RWPE1 (cell line): ENCODE measurements at places on chromosomes 7 and 10.

DNA sequence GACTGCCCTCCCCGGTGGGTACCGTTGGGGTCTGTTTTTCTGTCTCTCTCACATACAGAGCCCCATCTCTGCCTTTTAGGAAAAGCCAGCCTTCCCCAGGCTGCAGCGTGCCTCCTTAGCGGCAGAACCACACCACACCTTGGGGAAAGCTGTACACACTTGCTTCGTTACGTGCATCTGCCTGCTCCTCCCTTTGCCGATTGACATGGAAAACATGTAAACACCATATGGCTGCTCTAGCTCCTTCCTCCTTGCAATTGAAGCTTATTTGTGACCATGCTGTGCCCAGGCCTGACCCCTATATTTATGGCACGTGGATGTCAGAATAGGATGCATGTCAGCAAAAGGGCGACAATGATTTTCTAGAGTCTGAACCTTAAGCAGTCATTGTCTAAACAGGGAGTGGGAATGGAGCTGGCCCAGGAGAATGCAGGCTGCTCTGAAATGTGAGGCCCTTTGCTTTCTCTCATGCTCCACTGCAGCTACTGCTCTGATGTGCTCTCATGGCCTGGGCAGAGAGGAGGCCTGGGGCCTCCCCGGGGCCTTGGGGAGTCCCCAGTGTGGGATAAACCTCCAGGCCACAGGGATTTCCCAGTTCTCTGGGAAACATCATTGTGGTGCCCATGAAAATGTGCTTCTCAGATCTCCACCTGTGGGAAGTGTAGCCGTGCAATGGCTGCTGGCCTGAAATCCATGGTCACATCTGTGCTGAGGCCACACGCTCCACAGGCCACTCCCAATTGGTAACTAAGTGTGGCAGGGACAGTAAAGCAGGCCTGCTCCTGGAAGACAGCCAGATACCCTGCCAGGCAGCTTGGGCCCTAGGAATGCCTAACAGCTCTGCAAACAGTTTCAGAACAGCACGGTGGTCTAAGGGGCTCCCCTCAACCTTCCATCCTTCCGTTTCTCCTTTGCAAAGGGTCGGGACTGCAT, 18.6 kb downstream of the PDE6C start:
- DNase-seq: no peak

- DNase-seq: peak; percentile 95
Observed at GRCh38 chr7:5596046-5596895, 172.6 kb upstream of the TNRC18 start.

DNA sequence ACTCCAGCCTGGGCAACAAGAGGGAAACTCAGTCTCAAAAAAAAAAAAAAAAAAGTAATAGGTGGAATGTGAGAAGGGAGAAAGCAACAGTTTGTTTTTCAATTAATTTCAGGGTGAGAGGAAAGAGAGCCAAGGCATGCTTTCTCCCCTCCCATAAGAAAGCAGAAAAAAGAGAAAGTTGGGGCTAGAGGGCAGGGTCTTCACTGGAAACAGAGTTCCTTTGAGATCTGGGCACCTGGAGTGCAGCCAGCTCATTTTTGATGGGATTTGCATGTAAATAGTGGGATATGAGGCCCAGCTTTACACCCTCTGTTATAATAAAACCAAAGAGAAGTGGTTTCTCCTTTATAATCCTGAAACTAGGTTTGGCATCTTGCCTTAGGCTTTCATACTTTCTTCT, 13.8 kb upstream of the STOX1 start:
- DNase-seq: no peak

- no peak for DNase-seq
Observed at GRCh38 chr7:100488333-100489095, 4.8 kb downstream of the NYAP1 start.

GRCh38 chr7:112172870-112173567, 33.2 kb downstream of the DOCK4 start:
- DNase-seq: no peak

DNA sequence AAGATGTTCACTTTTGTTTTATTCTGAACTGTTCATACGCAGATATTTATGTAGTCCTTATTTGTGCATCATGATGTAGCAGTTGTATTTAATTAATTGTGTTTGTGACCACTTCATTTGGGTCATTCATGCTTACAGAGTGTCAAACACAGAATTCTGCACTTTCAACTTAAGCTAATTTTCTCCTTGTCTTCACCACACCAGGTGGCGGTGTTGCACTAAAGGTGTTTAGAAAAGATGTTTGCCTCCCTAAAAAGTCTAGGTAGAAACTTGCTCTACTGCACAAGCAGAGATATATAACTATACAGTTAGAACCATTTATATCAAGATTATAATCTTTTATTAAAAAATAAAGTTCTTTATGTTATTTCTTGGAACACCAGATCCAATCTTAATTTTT, 1.3 kb upstream of the TAS2R38 start:
- DNase-seq: peak; percentile 14

- DNase-seq: no peak
Observed at GRCh38 chr7:123972045-123972444, 47.0 kb downstream of the SPAM1 start.

DNA sequence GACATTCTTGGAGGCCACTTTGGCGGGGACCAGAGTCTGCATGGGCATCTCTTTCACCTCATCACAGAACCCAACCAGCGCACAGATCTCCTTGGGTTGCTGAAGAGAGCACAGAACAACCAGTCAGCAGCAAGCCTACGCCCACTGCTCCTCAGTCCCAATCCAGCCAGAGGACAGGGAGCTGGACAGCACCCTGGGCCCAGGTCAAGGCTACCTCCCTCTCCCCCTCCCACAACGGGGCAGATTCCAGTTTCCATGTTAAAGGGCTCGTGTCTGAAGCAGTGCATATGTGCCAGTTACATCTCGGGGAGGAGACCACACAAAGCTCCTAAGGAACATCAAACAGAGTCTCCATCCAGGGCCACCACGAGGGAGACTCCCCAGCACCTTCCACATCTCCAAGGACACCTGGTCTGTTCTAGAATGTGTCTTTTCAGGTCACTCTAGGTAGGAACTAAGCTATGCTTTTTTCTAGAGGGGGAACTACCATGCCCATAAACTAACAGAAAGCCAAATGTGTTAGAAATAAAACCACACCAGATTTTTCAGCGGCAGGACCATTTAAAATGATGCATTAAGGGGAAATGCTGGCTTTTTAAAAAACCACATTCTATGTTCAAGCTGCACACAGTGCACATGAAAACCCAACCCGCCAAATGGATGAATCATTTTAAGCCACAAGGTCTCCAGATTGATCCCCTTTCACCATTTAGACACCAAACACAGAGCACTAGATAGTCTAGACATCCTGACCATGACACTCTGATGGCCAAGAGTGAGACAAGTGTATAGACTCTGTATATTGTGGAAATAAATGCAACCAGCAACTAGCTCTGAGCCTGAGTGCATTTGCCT, 28.9 kb downstream of the PSAP start:
- no peak for DNase-seq

- no peak for DNase-seq
Observed at GRCh38 chr7:111821046-111821445, 258.8 kb upstream of the IMMP2L start.

- DNase-seq: no peak
Observed at GRCh38 chr7:39608278-39608677, 15.1 kb upstream of the RALA start.

DNA sequence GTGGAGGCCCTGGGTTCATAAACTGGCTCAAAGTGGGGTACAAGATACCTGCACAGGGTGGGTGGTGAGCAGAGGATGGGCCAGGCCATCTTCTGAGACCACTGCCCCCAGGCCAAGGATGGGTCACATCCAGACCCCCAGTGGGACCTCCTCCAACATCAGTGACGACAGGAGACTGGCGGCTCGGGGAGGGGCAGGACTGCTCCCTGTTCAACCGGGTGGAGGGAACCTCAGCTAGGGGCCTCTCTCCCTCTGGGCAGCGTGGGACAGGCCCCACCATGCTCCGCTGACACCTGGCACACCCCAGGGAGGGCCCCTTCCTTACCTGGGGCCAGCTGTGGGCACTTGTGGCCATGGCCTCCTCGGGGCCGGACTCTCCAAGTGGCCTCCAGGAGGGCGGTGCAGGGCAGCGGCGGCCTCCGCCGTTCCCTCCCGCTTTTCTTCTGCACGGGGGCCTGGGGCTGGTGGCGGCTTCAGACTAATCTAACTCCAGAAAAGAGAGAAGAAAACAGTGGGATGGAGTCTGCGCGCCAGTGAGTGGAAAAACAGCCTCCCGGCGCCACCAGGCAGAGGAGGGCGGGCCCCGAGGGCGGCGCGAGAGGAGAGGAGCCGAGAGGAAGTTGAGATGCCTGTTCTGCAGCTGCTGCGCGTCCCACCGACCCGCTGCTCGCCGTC, at the start of gene CALHM2:
Gene CALHM2, minus strand, starts transcription at position 540 of the 675 bp plus-strand sequence. CDS start 2,429 bp downstream, outside the sequence.
- DNase-seq: no peak
